ENCODE measurements at places on chromosomes 5 and 9. TPM values are rescaled to one million over a fixed set of nuclear protein-coding genes. Genes with fewer than 3 reads are reported as not detected.

DNA sequence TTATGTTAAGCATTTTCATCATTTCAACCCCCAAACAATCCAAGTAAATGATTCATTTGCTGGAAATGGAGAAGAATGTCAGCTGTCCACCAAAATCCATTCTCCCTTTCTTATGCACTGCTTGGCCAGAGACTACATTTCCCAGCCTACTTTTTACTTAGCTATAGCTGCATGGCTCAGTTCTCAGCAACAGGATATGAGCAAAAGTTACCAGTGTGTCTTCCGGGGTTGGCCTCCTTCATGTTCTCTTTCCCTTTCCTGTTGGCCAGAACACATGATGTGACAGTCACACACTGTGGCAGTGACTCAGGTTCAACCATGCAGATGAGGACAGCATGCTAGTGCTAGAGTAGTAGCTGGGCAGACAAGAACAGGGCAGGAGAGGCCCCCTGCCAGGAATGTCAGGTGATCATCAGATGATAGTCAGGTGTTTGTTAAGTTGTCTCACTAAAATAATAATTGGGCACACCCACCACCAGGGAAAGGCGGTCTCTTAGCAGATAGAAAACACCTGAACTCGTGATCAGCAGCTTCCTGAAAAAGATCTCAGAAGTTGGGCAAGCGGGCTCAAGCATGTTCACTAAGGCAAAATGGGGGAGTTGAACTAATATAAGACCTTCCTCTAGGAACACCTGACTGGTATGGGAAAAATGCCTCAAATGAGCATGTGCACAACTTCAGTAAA lies 12.2 kb downstream of the GPR150 start:
- DNase-seq, result peak; percentile 68

LHX6 gene
- 0.04 TPM for polyA plus RNA-seq

MELK gene
- polyA plus RNA-seq, result 0.18 TPM

GRCh38 chr5:85841653-85842052 lies 776.1 kb upstream of the COX7C start:
- no peak for DNase-seq

SHISAL2B gene
- not detected for polyA plus RNA-seq

Data from B cell (primary cell).